A549 (cell line): ENCODE measurements at places on chromosomes 12 and 14. TPM values are rescaled to one million over a fixed set of nuclear protein-coding genes. Genes with fewer than 3 reads are reported as not detected.

Gene JAG2
- polyA plus RNA-seq = 20.4 to 26.8 TPM (median 22.5 TPM) in 3 replicates

Gene P3H3
- polyA plus RNA-seq = 17.7 to 23.2 TPM (median 21.9 TPM) in 3 replicates

Gene BIN2
- polyA plus RNA-seq = 0.05 to 0.08 TPM in 2 of 3 replicates, not detected in the other

GRCh38 chr12:102022286-102022685, 39.5 kb downstream of the WASHC3 start:
- DNase-seq = no peak

DNA sequence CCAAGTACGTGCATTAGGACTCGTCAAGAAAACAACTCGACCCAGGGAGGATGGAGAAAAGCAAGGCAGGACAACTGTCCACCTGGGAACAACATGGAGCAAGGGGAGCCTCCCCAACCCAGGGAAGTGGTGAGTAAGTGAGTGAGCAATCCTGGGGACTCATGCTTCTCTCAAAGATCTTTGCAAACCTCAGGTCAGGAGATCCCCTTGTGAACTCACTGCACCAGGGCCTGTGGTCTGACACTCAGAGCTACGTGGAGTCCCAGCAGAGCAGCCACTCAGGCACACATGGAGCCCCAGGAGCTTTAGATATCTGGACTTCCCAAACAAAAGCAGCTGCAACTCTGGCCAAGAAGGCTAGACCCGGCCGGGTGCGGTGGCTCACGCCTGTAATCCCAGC, 12.2 kb upstream of the OR5AU1 start:
- DNase-seq = no peak
